Osteoblast (primary cell): ENCODE measurements at places on chromosomes 2 and 18. TPM values are rescaled to one million over a fixed set of nuclear protein-coding genes. Genes with fewer than 3 reads are reported as not detected.
A peak's percentile ranks its signal among the peaks of the same experiment; 100 is the strongest.

Gene DSG3
- total RNA-seq = 1.4 and 1.8 TPM in 2 replicates

- no peaks in the 10 kb centered on the region for H3K36me3 ChIP-seq
- H3K4me3 ChIP-seq = no peak overlapping the region
- no peak overlapping the region for H3K27ac ChIP-seq
These were observed 129.4 kb upstream of the ITGA6 start for GRCh38 chr2:172297950-172298349.

GRCh38 chr2:118576109-118576855, 271.2 kb downstream of the EN1 start:
- no peaks in the 10 kb centered on the region for H3K36me3 ChIP-seq
- H3K27ac ChIP-seq = peak overlapping the region; percentile 1
- peaks cover 3% of the 10 kb centered on the region for H3K4me1 ChIP-seq
- no peaks in the 10 kb centered on the region for H3K27me3 ChIP-seq
- no peak overlapping the region for H3K4me3 ChIP-seq

GRCh38 chr2:23904692-23905091, 22.2 kb downstream of the ATAD2B start:
- no peaks in the 10 kb centered on the region for H3K36me3 ChIP-seq
- H3K27ac ChIP-seq = peak overlapping the region; percentile 40
- no peak for DNase-seq
- H3K4me3 ChIP-seq = no peak overlapping the region
- no peaks in the 10 kb centered on the region for H3K27me3 ChIP-seq

DNA sequence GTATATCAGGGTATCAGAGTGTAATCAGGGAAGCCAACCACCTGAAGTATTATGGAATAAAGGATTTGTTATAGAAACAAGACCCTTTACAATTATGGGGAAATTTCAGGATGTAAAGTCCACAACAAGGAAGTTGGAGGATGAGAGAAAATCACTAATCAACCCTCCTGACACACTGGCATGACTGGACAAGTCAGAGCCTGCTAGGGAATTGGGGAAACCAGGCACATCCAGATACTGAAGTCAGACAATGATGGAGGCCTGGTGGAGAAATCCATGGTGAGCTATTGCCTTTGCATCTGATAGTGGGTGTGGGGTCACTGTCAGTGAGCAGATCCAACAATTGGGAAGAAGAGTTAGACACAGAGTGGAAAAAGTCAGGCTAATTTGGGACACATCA, 158.8 kb upstream of the FBXO11 start:
- no peak overlapping the region for H3K4me3 ChIP-seq
- H3K27me3 ChIP-seq = no peaks in the 10 kb centered on the region
- no peak for DNase-seq
- no peaks in the 10 kb centered on the region for H3K36me3 ChIP-seq
- H3K4me1 ChIP-seq = no peaks in the 10 kb centered on the region

DNA sequence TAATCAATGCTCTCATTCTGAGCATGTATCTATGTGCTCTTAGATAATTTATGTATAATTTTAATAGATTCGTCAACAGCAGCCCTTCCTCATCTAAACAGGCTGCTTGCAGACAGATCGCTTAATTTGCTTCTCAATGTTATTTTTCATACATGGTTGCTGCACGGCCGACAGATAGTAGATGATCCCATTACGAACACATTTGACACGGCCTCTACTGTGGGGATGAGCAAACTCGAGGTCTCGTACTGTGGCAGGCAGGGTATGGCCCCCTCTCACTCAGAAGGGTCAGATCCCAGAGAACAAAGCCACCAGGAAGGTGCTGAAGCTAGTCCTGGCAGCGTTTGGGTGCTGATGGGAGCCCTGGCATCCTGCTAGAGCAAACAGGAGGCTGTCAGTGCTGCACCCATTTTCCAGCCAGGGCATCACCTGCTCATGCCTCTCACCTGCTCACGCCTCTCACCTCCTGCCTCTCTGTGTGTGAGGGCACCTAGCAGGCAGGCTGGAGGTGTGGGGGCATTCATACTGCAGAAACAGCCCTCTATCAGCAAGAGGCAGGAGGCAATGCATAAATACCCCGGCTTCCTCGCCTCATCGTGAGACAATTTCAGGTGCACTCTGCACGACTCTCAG, 80.0 kb downstream of the KLHL29 start:
- no peaks in the 10 kb centered on the region for H3K36me3 ChIP-seq
- H3K27ac ChIP-seq = no peak overlapping the region
- H3K4me1 ChIP-seq = no peaks in the 10 kb centered on the region
- no peak for DNase-seq

Gene SKOR2
- not detected in 2 replicates for total RNA-seq

Gene KHK
- 0.29 and 0.36 TPM in 2 replicates for total RNA-seq

- no peaks in the 10 kb centered on the region for H3K27me3 ChIP-seq
- no peaks in the 10 kb centered on the region for H3K4me1 ChIP-seq
- H3K36me3 ChIP-seq = no peaks in the 10 kb centered on the region
- no peak overlapping the region for H3K27ac ChIP-seq
- DNase-seq = no peak
These were observed 426.7 kb upstream of the PKDCC start for GRCh38 chr2:41621095-41621494.

- H3K27ac ChIP-seq = no peak overlapping the region
- no peaks in the 10 kb centered on the region for H3K36me3 ChIP-seq
- H3K27me3 ChIP-seq = no peaks in the 10 kb centered on the region
- no peaks in the 10 kb centered on the region for H3K4me1 ChIP-seq
These were observed 723.3 kb downstream of the TSN start for GRCh38 chr2:122478771-122479170.

GRCh38 chr18:399631-400135, 100.8 kb downstream of the COLEC12 start:
- H3K4me3 ChIP-seq = no peak overlapping the region
- no peak for DNase-seq
- H3K27me3 ChIP-seq = no peaks in the 10 kb centered on the region
- H3K4me1 ChIP-seq = peaks cover 50% of the 10 kb centered on the region
- H3K27ac ChIP-seq = peak overlapping the region; percentile 62

Gene CAPN13
- total RNA-seq = not detected in 2 replicates

- no peaks in the 10 kb centered on the region for H3K27me3 ChIP-seq
- H3K4me1 ChIP-seq = peaks cover 39% of the 10 kb centered on the region
- H3K27ac ChIP-seq = peak overlapping the region; percentile 18
- no peaks in the 10 kb centered on the region for H3K36me3 ChIP-seq
- no peak for DNase-seq
These were observed 188.1 kb downstream of the FMNL2 start for GRCh38 chr2:152523091-152523490.

- no peak overlapping the region for H3K4me3 ChIP-seq
- DNase-seq = no peak
- no peaks in the 10 kb centered on the region for H3K4me1 ChIP-seq
- H3K36me3 ChIP-seq = no peaks in the 10 kb centered on the region
- no peak overlapping the region for H3K27ac ChIP-seq
These were observed 218.3 kb downstream of the PTGR3 start for GRCh38 chr18:74990563-74991081.

DNA sequence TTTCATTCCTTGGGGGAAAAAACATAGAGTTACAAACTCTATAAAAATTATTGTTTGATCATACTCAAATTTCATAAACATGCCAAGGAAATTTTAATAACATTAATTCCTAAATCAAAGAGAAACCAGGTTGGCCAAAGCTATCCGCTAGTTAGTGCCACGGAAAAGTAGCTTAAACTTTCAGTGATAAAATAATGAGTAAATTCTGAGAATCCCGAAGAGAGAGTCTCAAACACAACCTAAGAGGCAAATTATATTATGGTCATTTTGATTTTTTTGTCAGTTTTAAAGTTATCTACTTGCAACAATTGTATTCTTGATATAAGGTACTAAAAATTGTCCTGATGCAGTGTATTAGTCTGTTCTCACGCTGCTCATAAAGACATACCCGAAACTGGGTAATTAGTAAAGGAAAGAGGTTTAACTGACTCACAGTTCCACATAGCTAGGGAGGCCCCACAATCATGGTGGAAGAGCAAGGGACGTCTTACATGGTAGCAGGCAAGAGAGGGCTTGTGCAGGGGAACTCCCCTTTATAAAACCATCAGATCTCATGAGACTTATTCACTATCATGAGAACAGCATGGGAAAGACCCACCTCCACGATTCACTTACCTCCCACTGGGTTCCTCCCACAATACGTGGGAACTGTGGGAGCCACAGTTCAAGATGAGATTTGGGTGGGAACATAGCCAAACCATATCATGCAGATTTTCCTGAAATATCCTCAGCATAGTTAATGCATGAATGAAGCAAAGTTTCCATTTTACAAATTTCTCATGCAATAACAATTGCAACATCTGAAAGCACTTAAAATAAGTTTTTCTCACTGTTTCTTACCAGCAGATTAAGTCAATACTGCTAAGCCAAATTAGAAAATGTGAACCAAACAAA, 205.9 kb upstream of the STK17B start:
- no peaks in the 10 kb centered on the region for H3K27me3 ChIP-seq
- no peak for DNase-seq
- H3K4me3 ChIP-seq = no peak overlapping the region
- no peaks in the 10 kb centered on the region for H3K36me3 ChIP-seq

Gene SLC14A1
- 128 and 136 TPM in 2 replicates for total RNA-seq

DNA sequence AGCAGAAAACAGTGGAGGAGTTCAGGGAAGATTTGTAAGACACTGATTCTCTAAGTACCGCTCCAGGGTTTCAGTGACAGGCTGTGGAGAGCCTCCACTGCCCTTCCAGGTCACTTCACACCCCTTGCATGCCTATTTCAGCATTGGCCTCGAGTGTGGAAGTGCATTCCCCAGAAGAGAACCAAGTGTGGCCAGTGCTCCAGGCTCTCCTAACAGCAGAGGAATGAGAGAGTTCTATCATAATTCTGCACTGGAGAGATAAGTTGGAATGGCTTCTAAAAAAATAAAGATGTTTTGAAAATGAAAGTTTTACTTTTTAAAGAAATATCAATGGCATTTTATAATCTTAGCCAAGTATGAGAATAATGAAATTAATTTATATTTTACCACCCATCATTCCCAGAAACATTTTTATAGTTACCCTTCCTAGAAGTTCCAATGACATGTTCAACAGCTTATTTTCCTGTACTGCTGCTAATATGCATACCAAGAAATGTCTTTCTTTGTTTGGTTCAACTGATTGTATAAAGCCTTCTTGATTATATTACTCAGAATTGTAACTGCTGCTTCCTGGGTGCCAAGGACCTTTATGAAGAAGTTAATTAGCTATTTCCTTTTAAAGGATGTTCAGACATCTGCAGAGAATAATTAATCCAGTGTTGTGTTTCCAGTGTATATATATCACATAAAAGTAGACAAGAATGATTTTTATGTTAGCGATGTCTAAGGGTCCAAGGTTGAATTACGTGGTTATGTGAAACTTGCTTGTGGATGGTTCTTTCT, 61.0 kb upstream of the SERPINE2 start:
- no peak overlapping the region for H3K27ac ChIP-seq
- H3K4me1 ChIP-seq = peaks cover 18% of the 10 kb centered on the region
- no peaks in the 10 kb centered on the region for H3K36me3 ChIP-seq
- no peak for DNase-seq
- H3K27me3 ChIP-seq = no peaks in the 10 kb centered on the region

- peak; percentile 44 for DNase-seq
- peaks cover 36% of the 10 kb centered on the region for H3K27me3 ChIP-seq
- H3K4me1 ChIP-seq = no peaks in the 10 kb centered on the region
- H3K36me3 ChIP-seq = no peaks in the 10 kb centered on the region
These were observed 29.6 kb upstream of the LPIN1 start for GRCh38 chr2:11716689-11717321.

Gene KYNU
- 5.9 and 10.9 TPM in 2 replicates for total RNA-seq

GRCh38 chr18:62769216-62769615, 53.9 kb downstream of the PHLPP1 start:
- H3K36me3 ChIP-seq = no peaks in the 10 kb centered on the region
- peaks cover 26% of the 10 kb centered on the region for H3K4me1 ChIP-seq
- no peaks in the 10 kb centered on the region for H3K27me3 ChIP-seq
- H3K4me3 ChIP-seq = no peak overlapping the region

Gene AKAIN1
- not detected in 2 replicates for total RNA-seq

GRCh38 chr2:14288016-14288415, 344.5 kb upstream of the LRATD1 start:
- H3K4me3 ChIP-seq = no peak overlapping the region
- no peak for DNase-seq
- H3K27ac ChIP-seq = no peak overlapping the region

DNA sequence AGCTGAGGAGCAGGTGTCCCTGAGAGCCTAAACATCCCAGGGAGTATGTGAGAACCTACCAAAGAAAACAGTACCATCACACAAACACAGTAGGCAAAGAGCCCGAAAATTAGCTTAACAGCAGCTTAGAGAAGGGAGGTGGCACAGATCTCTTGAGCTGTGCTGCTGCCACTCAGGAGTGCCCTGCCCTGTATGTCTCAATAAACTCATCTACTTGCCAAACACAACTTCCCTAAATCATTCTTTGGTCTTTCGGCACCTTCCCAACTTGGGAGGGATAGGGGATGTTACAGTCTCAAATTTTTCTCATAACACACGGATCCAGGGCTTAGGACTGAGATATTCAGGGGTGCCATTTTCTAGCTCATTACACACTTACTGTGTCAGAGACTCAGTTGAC, 45.3 kb upstream of the C1D start:
- H3K27me3 ChIP-seq = no peaks in the 10 kb centered on the region
- H3K36me3 ChIP-seq = no peaks in the 10 kb centered on the region
- DNase-seq = no peak
- no peak overlapping the region for H3K27ac ChIP-seq

Gene CLIP4
- total RNA-seq = 124 and 136 TPM in 2 replicates

DNA sequence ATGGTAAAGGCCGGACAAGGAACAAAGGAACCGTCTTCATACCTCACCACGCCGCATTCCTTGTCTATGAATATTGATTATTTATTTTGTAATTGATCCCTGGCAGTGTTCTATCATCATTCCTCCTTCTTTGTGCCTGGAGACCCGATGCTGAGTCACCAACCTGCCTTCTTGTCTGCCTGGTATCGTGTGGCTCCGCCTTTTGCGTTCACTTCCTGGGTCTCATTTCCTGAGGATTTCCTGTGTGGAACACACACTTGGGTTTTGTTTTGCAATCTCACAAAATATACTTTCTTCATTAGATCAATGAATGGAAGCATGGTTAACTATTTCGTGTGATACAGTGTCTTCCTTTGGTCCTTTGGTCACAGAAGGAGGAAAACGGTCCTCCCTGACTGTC, 95.5 kb upstream of the SNTG2 start:
- no peaks in the 10 kb centered on the region for H3K36me3 ChIP-seq
- peaks cover 3% of the 10 kb centered on the region for H3K4me1 ChIP-seq
- H3K27ac ChIP-seq = no peak overlapping the region
- H3K4me3 ChIP-seq = no peak overlapping the region
- H3K27me3 ChIP-seq = no peaks in the 10 kb centered on the region

GRCh38 chr18:76426737-76427305, 68.2 kb downstream of the ZNF516 start:
- H3K4me1 ChIP-seq = peaks cover 15% of the 10 kb centered on the region
- no peak overlapping the region for H3K27ac ChIP-seq
- H3K36me3 ChIP-seq = no peaks in the 10 kb centered on the region

Gene TBC1D8
- 13.4 and 13.8 TPM in 2 replicates for total RNA-seq
